ENCODE measurements at places on chromosomes 3 and 15. TPM values are rescaled to one million over a fixed set of nuclear protein-coding genes. Genes with fewer than 3 reads are reported as not detected.

DNA sequence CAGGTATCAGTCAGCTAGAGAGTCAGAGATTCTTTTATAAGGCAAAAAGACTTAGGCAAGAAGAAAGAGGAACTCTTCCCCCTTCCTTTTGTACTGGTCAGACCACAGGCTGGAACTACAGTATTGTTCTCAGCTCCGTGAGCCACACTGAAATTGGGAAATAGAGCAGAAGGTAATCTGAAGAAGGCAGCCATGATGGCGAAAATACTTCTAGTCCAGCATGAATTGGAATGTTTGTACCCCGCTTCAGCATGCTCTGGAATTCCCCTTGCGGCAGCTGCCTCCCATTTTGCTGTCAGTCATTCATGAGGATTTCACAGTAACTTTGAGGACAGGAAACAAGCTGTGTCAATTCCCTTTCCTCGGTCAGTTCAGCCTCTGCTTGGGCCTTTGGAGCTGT lies 96.2 kb downstream of the CORO2B start:
- peak; percentile 26 for DNase-seq
- no peaks in the 10 kb centered on the region for H3K27me3 ChIP-seq
- no peaks in the 10 kb centered on the region for H3K4me1 ChIP-seq

DNA sequence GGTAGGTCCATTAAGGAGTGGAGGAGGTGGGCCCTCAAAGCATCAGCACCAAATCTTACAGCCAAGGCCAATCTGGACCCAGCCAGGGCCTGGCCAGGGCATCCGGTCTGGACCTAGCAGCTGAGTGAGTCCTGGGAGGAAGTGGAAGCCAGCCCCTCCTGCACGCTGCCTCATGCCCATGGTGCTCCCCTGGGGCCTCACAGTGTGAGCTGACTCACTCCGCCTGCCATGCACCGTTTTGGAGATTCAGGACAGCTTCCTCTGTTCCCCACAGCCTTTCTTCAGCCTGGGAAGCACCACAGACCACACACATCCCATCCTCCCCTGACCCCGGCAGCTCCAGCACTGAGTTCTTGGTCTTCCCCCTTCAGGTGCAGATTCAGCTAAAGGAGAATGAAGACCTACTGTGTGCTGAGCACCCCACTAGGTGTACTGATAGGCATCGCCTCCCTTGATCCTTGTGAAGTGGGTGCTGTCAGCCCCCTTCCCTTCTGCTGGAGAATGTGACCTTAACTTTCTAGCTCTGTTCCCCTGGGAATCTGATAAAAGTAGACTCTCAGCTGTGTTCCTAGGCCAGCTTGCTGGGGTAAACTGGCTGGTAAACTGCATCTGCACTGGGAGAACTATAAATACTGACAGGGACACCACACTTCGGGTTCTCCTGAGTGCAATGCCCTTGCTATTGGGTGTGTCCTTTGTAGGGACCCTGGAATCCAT lies 36.8 kb upstream of the SEC13 start:
- peak overlapping the region; percentile 51 for H3K27ac ChIP-seq
- no peak overlapping the region for H3K4me3 ChIP-seq
- peaks cover 32% of the 10 kb centered on the region for H3K4me1 ChIP-seq
- no peaks in the 10 kb centered on the region for H3K36me3 ChIP-seq

- H3K27me3 ChIP-seq, result no peaks in the 10 kb centered on the region
- no peak overlapping the region for H3K27ac ChIP-seq
- no peaks in the 10 kb centered on the region for H3K4me1 ChIP-seq
- no peak overlapping the region for H3K4me3 ChIP-seq
- H3K36me3 ChIP-seq, result no peaks in the 10 kb centered on the region
Observed at GRCh38 chr3:40800343-40800742, 275.6 kb downstream of the ZNF621 start.

P2RY14 gene
- polyA plus RNA-seq, result not detected

IL17RE gene
- 8.6 TPM for polyA plus RNA-seq

All from IMR-90 (cell line).